ENCODE measurements at places on chromosomes 12 and 14. TPM values are rescaled to one million over a fixed set of nuclear protein-coding genes. Genes with fewer than 3 reads are reported as not detected.

KCNMB4 gene
- 0.13 TPM for total RNA-seq

TEX52 gene
- total RNA-seq: not detected

MAP1LC3B2 gene
- total RNA-seq: 0.97 TPM

TSPAN19 gene
- not detected for total RNA-seq

OTX2 gene
- total RNA-seq: not detected

PRIMA1 gene
- total RNA-seq: 1.0 TPM

PRR4 gene
- total RNA-seq: 4.2 TPM

YBX3 gene
- total RNA-seq: 168 TPM

SERPINA10 gene
- not detected for total RNA-seq

OTUB2 gene
- 1.3 TPM for total RNA-seq
